ENCODE measurements at places on chromosomes 6 and 20.

GRCh38 chr20:35606127-35606526, 9.5 kb upstream of the SPAG4 start:
- no peak for DNase-seq

DNA sequence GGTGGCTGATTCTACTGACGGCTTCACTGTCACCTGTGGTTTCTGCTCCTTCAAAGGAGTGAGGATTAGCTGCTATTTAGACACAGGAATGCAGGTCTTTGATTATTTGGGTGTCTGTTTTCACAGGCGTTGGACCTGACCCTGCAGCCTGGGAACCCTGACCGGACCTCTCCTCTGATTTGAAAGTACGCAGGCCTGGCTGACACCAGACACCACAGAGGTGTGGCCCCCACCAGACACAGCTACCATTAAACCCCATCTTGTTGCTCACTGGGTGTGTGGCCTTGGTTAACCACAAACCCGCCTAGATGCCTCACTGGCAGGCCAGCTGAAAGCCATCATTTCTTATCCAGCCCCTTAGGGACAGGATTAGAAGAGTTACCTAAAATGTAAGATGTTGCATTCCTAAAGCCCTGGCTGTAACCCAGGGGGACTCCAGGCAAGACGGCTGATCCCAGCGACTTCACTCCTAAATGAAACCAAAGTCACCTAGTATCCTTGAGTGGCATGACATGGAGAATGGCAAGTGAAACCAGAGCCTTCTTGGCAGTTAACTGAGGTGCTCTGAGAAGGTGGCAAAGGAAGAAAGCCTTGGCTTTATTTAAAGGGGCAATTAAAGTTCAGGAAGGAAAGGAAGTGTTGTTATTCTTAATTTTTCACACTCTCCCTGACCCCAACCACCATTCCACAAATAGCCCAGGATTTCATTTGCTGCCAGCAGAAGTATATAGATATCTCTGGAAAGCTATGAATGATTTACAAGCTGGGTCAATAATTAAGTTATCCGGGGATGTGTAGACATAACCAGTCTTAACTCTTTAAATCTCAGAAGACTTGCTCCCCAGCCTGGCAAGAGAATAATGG, 169.9 kb downstream of the QRSL1 start:
- no peak for DNase-seq

- DNase-seq, result no peak
Measured at GRCh38 chr6:81763051-81763450, 10.6 kb upstream of the TENT5A start.

DNA sequence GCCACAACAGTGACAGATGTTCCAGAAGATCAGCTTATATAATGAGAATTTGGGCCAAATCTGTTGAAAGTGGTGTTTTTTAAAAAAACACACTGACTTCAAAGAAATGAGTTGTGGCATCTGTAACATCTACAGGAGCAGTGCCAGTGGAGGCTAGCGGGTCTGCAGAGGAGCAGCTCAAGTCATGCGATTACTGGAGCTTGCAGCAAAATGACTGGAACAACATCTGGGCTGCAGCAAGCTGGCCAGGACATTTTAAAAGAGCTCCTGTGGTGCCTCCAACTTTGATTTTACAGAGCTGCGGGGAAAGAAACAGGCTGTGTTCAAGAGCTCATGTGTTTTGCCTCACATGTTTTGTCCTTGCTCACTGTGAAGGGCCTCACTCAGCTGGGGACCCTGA, 57.2 kb downstream of the TBX18 start:
- DNase-seq, result no peak

DNA sequence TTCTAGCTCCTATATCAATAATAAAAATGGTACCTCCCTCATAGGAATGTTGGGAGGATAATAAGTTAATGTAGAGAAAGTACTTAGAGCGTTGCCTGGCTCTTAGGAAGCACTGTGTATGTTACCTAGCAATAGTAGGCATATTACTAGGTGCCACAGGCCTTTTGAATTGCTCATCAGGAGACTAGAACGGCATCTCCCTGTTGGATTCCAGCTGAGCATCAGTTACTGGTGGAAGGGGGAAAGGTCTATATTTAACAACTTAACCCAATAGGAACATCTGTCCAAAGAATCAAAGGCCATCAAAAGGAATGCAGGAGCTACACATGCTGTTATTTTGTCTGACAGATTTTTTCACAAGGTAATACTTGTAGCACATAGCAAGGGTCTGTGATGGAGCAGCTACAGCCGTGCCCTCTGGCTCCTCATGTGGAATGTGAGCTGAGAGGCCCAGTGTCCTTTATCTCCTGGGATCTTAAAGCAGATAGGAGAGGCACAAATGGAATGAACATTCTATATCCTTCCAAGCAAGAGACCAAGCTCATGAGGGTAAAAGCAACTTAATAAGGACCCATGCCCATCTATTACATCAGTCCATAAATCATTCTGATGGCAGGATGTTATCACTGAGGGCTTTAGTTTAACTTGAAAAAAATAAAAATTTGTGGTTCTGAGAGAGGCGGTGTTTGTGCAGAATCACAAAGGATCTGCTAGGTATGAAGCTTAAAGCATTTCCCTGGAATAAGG, 184.9 kb upstream of the LAMP5 start:
- no peak for DNase-seq

DNA sequence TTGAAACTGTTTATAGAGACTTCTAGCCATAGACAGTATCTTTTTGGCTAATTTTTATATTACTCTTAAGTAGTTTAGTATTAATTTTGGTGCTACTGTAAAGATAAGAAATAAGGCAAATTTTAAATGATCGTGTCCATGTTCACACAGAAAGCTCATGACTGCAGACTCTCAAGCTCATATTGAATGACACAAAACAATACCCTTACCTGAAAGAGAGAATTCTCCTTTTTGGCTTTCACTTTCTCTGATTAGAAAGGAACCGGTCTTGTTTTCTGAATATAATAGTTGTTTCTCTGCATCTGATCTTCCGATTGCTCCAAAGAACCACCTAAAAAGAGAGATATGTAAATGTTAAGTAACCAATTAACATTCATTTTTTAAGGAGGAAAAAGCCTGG, 57.0 kb downstream of the FRK start:
- no peak for DNase-seq

DNA sequence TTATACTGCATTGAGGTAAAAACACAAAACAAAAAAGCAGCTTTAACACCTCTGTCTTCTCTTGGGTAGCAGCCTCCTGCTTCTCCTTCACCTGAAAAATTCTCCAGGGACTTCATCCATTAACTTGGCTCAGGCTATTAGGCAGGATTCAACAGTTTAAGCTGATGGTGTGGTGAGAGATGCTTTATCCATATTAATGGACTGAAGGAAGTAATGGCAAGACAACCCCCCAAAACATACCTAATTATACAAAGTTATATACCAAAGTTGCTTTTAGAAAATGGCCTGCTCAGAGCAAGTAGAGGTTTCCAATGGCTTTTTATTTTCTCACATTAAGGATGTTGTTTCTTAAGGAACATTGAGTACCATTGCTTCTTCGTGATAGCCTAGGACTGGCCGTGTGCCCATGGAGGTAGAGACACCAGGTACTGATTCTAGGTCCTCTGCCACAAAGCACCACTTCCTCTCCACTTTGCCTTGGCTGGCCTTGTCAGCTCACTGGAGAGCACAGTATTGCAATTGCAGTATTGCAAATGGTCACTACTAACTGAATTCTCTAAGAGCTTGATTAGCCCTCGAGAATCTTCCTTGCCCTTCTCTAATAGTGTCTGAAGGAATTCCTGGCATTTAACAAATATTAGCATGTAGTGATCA, 7.3 kb downstream of the EDN1 start:
- DNase-seq, result no peak

GRCh38 chr6:119598883-119599282, 249.3 kb upstream of the MAN1A1 start:
- no peak for DNase-seq

DNA sequence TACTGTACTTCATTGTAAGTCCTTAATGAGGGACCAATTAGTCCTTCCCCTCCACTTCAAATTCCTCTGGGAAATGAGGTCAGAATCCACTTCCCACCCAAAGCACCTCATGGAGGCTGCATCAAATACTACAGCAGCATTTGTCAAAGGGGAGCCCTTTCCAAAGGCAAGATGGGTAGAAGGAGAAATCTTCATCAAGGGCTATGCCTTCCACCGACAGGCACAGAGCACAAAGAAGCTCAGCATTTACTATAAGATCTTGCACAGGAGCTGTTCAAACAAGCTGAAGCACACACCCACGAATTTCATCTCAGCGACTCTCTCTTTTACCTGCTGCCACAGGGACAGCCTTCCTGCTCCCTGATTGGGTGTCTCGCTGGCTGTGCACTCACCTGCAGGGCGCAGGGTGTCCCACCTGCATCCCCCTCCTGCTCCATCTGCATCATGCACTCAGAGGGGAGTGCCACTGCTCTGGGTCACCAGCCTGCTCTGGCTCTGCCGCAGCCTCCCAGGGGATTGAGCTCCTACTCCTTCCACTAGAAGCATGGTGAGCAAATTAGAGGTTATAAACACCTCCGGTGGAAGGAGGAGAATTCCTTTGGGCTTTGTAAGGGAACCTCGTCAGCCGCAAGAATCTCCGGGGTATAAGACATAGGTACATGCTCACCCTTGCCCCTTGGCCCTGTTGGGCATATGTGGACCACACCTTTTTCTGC, 164.5 kb downstream of the ATXN1 start:
- DNase-seq, result no peak

DNA sequence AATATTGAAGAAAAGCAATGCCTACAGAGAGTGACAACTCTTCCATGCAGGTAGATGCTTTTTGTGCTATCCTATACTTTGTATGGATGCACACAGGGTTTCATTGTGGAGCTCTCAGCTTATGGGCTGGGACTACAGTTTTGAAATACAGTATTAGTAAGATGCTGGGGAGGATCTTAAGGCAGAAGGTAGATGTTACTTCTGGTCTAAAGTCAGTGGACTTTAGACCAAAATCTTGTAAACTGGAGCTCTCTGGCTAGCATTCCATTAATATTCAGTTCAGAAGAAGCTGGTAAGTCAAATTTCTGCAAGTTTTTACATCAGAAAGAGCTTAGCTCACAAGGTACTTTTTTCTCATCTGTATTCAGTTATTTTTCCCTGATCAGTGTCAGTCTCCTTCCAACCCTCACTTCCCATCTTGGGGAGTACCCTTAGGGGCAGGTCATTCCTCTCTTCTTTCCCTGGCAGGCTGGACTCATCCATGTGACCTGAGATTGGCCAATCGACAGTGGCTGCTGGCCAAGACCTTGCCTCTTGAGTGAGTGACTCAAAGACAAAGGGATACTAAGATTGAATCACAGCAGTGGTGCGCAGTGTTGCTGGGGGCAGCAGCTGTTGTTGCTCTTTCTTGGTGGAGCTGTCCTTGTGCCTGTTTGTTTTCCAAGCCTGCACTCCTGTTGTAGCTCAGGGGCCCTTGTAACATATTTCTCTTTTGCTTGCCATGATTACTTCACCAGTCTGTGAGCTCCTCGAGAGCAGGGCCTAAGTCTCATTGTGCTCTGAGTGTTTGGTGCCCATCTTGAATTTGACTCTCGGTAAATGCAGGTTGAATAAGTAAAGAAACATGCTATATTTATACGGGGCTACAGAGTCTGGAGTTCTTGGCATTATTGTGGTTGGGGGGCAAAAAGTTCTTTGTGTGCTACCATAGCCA, 2.8 kb upstream of the PHF20 start:
- DNase-seq, result peak; percentile 90

DNA sequence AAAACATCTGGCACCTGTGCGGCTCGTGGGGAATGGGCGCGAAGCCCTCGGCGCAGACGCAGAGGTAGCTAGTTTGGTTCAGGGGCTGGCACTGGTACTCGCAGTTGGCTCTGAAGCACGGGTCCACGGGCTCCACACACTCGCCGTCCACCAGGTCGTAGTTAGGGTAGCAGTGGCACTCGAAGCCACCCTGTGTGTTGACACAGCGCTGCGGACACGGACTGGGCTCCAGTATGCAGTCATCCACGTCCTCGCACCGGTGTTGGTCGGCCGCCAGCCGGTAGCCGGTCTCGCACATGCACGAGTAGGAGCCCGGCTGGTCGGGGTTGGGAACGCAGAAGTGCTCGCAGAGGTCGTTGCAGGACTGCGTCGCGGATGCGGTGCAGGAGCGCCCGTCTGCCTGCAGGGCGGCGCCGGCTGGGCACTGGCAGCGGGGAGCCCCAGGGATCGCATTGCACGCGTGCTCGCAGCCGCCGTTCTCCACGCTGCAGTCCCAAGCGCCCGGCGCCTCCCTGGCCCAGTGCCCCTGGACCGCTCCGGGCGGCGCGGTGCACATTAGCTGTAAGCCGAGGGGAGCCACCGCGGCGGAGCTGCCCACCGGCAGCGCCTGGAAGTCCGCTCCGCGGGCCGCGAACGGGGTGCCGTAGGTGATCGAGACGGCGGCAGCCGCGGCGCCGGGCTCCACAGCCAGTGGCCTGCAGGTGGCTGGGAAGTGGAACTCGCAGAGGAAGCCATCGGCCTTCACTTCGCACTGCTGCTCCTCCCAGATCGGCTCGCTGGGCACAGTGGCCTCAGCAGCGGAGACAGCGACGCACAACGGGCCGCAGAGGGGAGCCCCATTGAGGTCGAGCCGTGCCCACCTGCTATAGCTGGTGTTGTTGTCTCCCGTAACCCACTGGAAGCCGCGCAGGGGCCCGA, 930 bp downstream of the THBD start:
- DNase-seq, result no peak

GRCh38 chr6:41182069-41183034, 18.6 kb downstream of the TREML2 start:
- peak; percentile 18 for DNase-seq

DNA sequence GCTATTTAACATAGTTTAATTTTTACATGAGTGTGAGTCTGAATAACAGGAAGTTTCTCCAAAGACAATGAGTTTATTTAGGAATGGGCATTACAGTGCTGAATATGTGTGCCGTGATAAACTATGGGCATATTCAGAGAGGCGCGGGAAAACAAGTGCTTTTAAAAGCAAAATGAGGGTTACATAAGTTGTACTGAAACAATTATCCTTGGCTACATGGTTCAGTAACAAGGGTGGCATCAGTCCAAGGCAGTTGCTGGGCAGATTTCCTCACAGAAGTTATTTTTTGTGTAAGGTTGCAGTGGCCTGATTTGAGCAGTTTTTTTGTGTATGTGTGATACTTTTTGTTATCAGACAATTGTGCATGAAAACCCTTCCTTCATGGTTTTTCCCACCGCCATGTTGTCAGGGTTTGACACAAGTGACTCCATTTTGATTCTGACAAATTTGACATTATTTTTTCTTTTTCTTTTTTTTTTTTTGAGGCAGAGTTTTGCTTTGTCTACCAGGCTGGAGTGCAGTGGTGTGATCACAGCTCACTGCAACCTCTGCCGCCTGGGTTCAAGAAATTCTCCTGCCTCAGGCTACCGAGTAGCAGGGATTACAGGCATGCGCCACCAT, 22.3 kb upstream of the PXDC1 start:
- DNase-seq, result no peak

All from smooth muscle cell of the brain vasculature (primary cell).